ENCODE measurements at places on chromosomes 4 and X.

DNA sequence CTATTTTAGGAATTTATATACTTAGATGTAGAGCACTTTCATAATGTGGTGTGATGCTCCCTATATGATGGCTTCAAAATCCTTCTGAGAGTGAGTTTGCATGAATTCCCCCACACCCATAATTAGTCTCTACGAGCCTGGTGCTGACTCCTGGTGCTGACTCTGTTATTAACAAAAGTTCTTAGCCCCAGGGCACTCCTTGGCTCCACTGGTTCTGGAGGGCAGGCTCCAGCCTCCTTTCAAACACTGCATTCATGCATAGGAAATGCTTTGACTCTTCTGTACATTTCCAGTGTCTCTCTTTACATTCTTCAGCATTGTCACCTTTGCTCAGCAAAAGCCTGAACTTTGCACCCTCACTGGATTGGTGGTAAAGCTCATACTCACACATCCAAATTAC lies 64.0 kb downstream of the LNX1 start:
- DNase-seq = no peak

- DNase-seq = no peak
Measured at GRCh38 chr4:27327421-27328181, 467.0 kb downstream of the STIM2 start.

GRCh38 chr4:16659079-16659478 lies 239.4 kb downstream of the LDB2 start:
- DNase-seq = no peak

DNA sequence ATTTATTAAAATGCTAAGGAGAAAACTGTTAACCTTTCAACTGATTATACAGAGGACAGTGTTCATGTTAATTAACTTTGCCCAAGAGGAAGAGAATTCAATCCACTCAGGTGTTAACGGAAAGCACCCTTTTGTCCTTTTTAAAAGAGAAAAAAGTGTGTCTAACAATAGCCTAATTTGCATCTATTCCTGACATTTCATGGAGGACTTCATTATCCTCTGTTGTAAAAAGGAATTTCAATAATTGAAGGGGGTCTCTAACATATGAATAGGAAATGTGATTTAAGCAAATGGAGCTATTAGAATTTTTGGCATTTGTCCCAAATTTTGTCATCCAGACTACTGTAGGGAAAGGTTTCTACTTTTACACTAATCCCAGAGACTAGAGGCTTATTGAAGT lies 44.6 kb upstream of the GC start:
- DNase-seq = no peak

- no peak for DNase-seq
Measured at GRCh38 chr4:127936974-127937373, 28.0 kb downstream of the MFSD8 start.

- DNase-seq = no peak
Measured at GRCh38 chr4:158410272-158410671, 111.4 kb upstream of the RXFP1 start.

DNA sequence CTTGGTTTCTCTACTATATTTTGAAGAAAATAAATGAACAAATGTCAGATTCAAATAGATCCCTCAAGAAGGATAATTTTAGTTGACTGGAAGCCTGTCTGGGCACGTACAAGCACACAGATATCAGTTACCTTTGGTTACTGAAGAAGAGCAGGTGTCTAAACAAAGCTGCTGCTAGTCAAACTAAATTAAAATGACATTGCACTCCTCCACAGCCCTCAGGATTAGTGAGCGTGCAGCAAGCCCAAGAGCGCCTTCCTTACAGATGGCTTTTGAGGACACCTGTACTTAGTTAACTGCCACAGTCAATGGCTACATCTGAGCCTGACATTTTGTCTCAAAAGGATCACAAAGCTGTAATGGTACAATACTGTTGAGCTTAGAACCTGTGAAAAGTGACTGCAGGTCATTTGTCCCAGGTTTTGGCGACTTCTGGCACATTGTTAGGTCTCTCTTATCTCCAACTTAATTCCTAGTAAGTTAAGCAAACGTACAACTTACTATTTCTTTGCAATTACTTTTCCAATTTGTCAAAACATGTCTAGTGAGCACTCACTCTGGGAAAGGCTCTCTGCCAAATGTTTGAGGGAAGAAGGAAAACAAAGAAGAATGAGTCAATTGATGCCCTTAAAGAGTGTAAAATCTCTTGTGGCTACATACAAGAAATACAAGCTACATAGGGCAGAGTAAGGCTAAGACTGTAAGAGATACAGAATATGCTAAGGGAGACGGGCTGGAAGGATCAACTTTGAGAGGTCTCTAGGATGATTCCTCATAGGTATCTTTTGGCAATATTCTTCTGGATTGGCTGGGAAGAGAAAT lies 25.6 kb upstream of the DAPP1 start:
- DNase-seq = no peak

GRCh38 chr4:112381996-112382692 lies 85.0 kb downstream of the ALPK1 start:
- no peak for DNase-seq

- no peak for DNase-seq
Measured at GRCh38 chrX:11449613-11450012, 156.4 kb downstream of the AMELX start.

DNA sequence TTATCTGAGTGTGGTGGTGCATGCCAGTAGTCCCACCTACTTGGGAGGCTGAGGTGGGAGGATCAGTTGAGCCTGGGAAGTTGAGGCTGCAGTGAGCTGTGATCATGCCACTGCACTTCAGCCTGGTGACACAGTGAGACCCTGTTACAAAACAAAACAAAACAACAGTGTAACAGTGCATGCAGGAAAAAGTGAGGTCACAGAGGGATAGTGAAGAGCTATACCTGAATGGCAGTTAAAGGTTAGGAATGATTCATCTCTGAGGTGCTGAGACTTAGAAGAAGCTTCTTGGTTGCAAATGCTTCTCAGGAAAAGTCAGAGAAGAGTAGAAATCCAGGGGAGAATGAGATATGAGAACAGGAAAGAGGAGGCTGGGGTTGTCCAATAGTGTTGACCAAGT lies 178.7 kb downstream of the FRAS1 start:
- DNase-seq = no peak

GRCh38 chrX:80223982-80224579 lies 196.2 kb upstream of the TENT5D start:
- no peak for DNase-seq

DNA sequence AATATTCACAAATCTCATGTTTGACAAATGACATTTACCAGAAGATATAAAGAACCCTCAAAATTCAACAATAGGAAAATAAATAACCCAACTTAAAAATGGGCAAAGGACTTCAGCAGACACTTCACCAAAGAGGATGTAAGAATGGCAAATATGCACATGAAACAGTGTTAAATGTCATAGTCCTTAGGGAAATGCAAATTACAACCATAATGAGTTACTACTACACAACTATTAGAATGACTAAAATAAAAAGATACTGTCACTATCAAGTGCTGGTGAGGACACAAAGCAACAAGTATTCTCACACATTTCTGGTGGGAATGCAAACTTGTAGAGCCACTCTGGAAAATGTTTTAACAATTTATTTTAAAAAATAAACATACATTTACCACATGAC lies 40.8 kb upstream of the NR0B1 start:
- DNase-seq = no peak

GRCh38 chr4:2087170-2087569 lies 28.0 kb downstream of the NAT8L start:
- DNase-seq = no peak

DNA sequence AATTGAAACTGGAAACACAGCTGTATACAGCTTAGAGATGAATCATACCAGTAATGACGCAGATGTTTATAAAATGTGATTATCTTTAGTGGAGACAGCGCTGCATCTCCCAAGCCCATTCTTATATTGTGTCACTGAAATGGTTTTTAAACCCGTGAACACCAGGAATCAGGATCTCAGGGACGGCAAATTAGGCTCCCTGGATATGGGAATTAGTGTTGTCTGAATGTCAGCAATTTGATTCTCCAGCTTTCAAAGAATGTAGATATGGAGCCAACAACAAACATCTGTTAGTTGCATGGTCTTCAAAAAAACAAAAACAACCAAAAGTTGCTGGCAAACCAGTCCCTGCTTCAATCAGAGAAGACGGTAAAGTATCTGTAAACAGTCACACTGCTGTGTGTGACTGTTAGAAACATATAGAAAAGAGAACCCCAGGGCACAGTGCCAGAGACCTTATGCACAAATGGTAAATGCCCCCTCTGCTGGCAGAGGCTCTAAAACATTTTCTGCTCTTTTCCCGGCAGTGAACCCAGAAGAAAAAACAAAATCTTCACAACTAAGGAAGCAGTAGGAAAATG lies 351.9 kb upstream of the FTHL17 start:
- no peak for DNase-seq

GRCh38 chrX:34487364-34487763 lies 169.7 kb downstream of the TMEM47 start:
- DNase-seq = no peak

- no peak for DNase-seq
Measured at GRCh38 chrX:151793886-151794285, 59.3 kb downstream of the CNGA2 start.

- no peak for DNase-seq
Measured at GRCh38 chr4:30860978-30861377, 140.8 kb downstream of the PCDH7 start.

DNA sequence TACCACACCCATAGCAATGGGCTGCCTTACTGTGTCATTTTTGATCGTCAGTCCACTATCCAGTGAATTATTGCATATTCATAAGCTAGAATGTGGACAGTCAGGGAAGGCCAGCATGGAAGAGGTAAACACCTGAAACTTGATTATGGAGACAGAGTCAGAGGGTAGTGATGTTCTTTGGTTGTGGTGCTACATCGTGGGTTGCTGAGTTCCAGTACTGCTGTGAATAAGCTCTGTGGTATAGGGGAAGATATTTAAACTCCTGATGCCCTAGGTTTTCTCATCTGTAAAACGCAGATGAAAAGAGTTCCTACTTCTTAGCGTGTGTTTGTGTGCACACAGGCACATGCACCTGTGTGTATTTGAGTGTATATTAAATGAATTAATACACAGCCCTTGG lies 69.9 kb downstream of the CPE start:
- DNase-seq = no peak

DNA sequence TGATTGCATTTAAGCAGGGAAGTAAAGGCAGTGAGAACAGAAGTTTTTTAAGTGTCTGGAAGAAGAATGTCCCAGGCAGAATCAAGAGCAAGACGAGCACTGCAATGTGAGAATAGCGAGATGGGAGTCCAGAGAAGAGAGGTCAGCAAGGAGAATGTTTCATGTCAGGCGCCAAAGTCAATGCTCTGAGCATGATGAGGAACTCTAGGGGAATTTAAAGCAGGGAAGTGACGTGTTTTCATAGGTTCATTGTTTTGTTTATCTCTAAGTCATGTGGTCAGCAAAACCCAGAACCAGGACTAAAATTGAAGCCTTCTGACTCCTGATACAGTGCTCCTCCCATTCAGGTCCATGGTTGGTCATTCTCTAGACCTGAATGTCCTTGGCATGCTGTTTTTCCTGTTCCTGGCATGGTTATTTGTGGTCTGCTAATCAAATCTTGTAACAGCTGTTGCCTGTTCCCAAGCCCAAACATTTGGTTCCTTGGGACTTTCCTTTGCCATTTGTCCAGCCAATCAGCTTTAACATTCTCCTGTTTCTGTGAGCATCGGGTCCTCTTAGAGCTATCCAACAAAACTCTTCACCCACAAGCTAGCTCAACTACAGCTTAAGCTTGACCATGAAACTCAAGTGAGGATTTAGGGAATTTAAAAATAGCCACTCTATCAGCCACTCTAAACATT lies 37.7 kb downstream of the PTCHD1 start:
- DNase-seq = no peak

DNA sequence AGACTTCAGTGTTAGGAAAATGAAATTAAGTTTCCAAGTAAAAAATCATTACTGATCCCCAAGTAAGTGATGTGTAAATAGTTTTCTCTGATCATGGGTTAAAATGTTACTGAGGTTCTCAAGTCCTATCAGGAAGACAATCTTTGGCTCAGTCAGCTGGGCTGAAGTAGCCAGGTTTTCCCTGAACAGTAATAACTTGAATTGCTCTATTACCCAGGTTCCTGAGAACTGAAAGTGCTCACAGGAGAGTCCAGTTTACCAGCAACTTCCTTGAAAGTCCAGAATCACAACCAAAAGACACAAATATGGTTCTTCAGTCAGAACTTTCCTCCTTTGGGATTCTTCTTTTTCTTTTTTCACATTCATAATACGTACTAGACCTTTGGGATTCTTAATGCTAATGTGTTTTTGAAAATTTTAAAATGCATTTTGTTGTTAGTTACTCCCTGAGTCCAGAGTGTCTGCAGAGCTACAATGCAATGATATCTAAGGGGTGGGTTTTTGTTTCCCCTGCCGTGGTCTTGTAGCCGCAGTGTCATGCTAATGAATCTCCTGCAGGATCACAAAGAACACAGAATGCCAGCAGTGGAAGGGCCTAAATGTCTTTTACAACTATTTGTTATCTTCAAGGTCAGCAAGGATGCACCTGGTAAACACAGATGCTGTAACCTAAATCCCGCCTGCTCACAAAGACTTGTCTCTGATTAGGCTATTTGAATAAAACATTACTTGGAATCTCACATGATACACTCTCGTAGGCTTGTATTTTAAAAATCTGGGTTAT lies 439.8 kb upstream of the NR3C2 start:
- DNase-seq = no peak

- DNase-seq = no peak
Measured at GRCh38 chr4:7059662-7060061, 8.2 kb downstream of the GRPEL1 start.

- DNase-seq = no peak
Measured at GRCh38 chr4:66062044-66062443, 391.8 kb upstream of the EPHA5 start.

- no peak for DNase-seq
Measured at GRCh38 chrX:78946178-78946931, 1.2 kb downstream of the P2RY10 start.

DNA sequence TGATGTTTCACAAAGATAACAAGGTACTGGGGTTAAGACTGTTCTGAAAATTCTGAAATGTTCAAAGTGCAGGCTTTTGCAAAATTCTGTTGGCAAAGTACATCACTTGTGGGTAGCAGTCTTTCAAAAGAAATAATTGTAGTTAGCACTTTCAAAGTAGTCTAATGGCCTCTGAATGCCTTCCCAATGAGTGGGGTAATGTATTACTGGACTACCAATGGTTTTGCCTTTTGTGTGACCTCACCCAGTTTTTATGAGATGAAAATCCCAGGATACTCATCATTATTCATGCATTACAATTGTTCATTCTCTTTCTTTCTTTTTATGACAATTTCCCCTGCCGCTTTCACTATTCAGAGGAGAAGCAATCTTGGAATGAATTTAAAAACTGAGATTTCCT lies 686.1 kb downstream of the GLUD2 start:
- DNase-seq = no peak

GRCh38 chrX:12896935-12897334 lies 9.5 kb upstream of the TLR8 start:
- no peak for DNase-seq

All from stimulated activated CD4-positive, alpha-beta T cell treated with anti-CD3 and anti-CD28 coated beads, Interleukin-1b, Interleukin-23, amount 100 ng/mL, for 1 hour (primary cell).